ENCODE measurements at places on chromosomes 2 and 18. TPM values are rescaled to one million over a fixed set of nuclear protein-coding genes. Genes with fewer than 3 reads are reported as not detected.

- H3K4me3 ChIP-seq = no peak overlapping the region
- no peaks in the 10 kb centered on the region for H3K36me3 ChIP-seq
- H3K27ac ChIP-seq = no peak overlapping the region
- no peaks in the 10 kb centered on the region for H3K27me3 ChIP-seq
Measured at GRCh38 chr2:232896720-232897597, 26.9 kb downstream of the SNORC start.

DNA sequence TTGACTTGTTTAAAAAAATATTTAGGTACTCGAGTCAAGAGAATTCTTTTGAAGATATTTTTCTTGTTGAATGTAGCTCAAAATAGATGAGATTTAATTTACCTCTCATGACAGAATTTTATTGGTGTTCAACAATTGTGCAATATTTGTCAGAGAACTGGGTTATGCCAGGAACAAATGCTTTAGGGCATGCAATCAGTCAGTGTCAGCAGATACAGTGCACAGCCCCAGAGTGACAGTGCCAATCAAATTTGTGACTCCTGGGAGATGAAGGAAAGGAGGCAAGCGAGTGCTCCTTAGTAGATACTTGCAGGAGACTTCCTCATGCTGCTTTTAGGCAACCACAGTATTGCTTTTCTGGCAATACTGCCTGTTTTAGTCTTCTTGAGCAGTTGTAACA is 81.2 kb upstream of the DSEL start:
- H3K4me3 ChIP-seq = no peak overlapping the region
- H3K27ac ChIP-seq = no peak overlapping the region
- no peaks in the 10 kb centered on the region for H3K36me3 ChIP-seq
- H3K4me1 ChIP-seq = no peaks in the 10 kb centered on the region
- no peaks in the 10 kb centered on the region for H3K27me3 ChIP-seq

DNA sequence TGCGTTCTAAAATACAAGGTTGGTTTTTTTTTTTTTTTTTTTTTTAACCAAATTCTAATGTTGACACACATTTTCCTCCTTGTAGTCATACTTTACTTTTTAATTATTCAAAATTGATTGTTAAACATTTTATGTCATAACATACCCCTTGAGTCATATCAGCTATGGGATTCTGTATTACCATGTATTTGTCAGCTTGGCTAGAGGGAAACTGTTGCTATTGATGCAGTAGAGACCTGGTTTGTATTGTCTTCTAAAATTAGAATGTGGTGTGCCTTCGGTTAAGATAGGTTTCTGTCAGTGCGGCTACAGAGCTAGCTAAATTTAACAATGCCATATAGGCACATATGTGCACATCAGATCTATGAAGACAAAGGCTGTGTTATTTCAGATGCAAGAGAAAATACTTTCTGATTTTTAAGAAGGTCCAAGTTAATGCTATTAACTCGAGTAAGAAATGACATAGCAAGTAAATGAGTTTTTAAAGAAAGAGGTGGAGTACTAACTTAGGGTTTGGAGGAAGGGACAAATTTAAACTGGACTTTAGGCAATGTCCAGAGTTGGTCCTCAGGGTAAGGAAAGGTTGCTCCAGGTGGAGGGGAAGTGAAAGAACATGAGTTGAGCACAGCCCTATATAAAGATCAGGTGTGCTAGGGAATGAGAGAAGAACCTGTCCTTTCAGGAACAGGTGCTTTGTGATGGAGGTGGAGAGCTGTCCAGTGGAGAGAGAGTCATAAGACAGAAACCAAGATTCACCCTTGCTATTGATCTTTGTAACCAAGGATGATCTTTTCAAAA is 152.3 kb downstream of the PRPF40A start:
- no peaks in the 10 kb centered on the region for H3K36me3 ChIP-seq
- no peaks in the 10 kb centered on the region for H3K27me3 ChIP-seq
- no peak overlapping the region for H3K4me3 ChIP-seq
- DNase-seq = no peak
- no peak overlapping the region for H3K27ac ChIP-seq

Gene TMEM163
- total RNA-seq = 1.00 TPM

DNA sequence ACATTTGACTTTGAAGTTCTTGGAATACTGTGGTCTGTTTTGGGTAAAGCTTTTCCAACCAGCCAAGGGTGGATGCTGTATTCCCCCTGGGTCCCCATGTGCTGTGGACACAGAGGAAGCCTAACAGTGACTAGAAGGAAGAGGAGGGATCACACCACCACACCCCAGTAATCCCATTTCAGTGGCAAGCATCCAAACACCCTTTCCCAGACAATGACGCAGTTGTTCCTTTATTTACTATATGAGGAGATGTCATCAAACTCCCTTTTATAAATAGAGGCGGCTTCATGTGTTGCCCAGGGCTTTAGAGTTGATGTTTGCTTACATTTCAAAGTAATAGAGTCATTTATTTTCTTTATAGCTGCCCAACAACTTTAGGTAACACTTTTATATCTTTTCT is 959.4 kb upstream of the GYPC start:
- no peak for DNase-seq
- H3K27ac ChIP-seq = no peak overlapping the region
- no peak overlapping the region for H3K4me3 ChIP-seq
- no peaks in the 10 kb centered on the region for H3K36me3 ChIP-seq

- no peaks in the 10 kb centered on the region for H3K36me3 ChIP-seq
- DNase-seq = no peak
- no peak overlapping the region for H3K4me3 ChIP-seq
- peaks cover 13% of the 10 kb centered on the region for H3K4me1 ChIP-seq
- H3K27ac ChIP-seq = no peak overlapping the region
Measured at GRCh38 chr2:3523551-3524041, 4.3 kb upstream of the ADI1 start.

DNA sequence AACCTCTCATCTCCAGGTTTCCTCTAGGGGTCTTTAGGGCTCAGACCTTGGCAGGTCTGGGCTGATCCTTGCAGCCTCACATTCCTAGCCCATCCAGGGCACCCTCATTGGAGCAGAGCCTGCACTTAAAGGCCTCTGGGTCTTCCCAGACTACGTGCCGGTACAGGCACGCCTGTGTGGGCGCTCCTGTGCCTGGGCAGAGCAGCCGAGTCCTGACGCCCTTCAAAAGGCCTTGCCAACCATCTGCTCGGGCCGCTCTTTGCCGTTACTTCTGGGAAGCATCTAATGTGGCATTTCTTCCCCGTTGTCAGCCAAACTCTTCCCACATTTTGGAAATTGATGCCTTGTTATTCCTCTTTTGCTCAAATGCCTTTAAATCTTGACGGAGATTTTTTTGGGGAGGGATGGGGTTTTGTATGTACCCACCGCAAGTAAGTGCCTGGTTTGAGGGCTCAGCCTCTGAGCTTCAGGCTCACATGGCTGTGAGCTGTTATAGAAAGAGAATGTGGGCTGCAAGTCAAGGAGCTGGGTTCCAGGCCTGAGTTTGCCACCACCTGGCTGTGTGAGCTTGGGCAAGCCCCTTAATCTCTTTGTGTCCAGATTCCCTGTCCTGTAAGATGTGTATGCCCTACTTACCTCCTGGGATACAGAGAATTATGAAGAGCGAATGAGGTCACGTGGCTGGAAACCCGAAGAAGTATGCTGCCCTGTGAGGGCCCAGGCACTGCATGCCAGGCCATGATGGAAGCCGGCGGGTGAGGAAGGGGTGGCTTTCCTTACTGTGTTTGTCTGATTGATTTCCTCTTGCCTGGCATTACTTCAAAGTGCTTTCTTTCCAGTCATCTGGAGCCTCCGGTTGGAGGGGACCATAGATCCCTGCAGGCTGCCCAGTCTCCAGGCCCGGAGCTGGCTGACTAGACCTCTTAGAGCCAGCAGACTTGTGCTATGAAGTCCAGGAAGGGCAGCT is 20.6 kb downstream of the EHD3 start:
- H3K36me3 ChIP-seq = no peaks in the 10 kb centered on the region
- H3K4me1 ChIP-seq = no peaks in the 10 kb centered on the region
- no peak overlapping the region for H3K27ac ChIP-seq
- DNase-seq = no peak
- H3K4me3 ChIP-seq = no peak overlapping the region

GRCh38 chr2:218033208-218033589 is 30.4 kb upstream of the TNS1 start:
- no peaks in the 10 kb centered on the region for H3K4me1 ChIP-seq
- H3K4me3 ChIP-seq = no peak overlapping the region
- H3K36me3 ChIP-seq = no peaks in the 10 kb centered on the region

DNA sequence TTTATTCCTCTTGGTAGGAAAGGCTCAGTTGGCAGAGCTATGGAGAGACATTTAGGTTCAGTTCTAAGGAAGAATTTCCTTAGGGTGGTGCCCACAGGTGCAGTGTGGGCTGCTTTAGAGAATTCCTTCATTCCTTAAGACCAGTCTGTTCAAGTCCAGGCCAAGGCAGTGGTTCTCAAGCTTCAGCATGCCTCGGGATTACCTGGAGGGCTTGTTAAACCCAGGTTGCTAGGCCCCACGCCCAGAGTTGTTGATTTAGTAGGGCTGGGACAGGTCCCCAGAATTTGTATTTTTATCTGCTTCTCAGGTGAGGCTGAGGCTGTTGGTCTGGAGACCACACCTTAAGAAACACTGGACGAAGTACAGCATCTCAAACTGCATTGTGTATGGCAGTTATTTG is 68.9 kb downstream of the CERS6 start:
- no peaks in the 10 kb centered on the region for H3K27me3 ChIP-seq
- H3K27ac ChIP-seq = no peak overlapping the region
- no peak overlapping the region for H3K4me3 ChIP-seq
- no peaks in the 10 kb centered on the region for H3K36me3 ChIP-seq

Gene PID1
- total RNA-seq = 19.8 TPM

Gene SPRED2
- 13.1 TPM for total RNA-seq

- H3K27me3 ChIP-seq = no peaks in the 10 kb centered on the region
- no peaks in the 10 kb centered on the region for H3K4me1 ChIP-seq
- no peaks in the 10 kb centered on the region for H3K36me3 ChIP-seq
- H3K27ac ChIP-seq = no peak overlapping the region
- no peak for DNase-seq
Measured at GRCh38 chr2:175690113-175690837, 311.8 kb downstream of the LNPK start.

DNA sequence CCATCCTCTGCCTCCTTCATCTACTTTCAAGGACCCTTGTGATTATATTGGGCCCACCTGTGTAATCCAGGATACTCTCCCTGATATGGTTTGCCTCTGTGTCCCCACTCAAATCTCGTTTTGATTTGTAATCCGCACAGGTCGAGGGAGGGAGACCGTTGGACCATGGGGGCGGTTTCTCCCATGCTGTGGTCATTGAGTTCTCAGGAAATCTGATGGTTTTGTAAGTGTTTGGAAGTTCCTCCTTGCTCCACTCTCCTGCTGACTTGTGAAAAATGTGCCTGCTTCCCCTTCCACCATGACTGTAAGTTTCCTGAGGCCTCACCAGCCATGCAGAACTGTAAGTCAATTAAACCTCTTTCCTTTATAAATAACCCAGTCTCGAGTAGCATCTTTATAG is 42.0 kb upstream of the EML6 start:
- no peak overlapping the region for H3K4me3 ChIP-seq
- DNase-seq = no peak
- H3K4me1 ChIP-seq = no peaks in the 10 kb centered on the region
- no peaks in the 10 kb centered on the region for H3K36me3 ChIP-seq

GRCh38 chr18:40855661-40856060 is 1099.4 kb upstream of the PIK3C3 start:
- H3K4me1 ChIP-seq = no peaks in the 10 kb centered on the region
- DNase-seq = no peak
- no peak overlapping the region for H3K4me3 ChIP-seq
- no peaks in the 10 kb centered on the region for H3K36me3 ChIP-seq

- H3K4me3 ChIP-seq = no peak overlapping the region
- H3K4me1 ChIP-seq = no peaks in the 10 kb centered on the region
- no peak overlapping the region for H3K27ac ChIP-seq
- H3K36me3 ChIP-seq = no peaks in the 10 kb centered on the region
- no peak for DNase-seq
- no peaks in the 10 kb centered on the region for H3K27me3 ChIP-seq
Measured at GRCh38 chr2:218887079-218887478, 6.4 kb downstream of the WNT10A start.

- H3K27ac ChIP-seq = no peak overlapping the region
- H3K27me3 ChIP-seq = no peaks in the 10 kb centered on the region
- H3K4me1 ChIP-seq = no peaks in the 10 kb centered on the region
- no peak for DNase-seq
- H3K36me3 ChIP-seq = no peaks in the 10 kb centered on the region
Measured at GRCh38 chr2:110708455-110708854, 23.9 kb upstream of the ACOXL start.

GRCh38 chr2:224612578-224612977 is 27.4 kb upstream of the CUL3 start:
- H3K4me1 ChIP-seq = no peaks in the 10 kb centered on the region
- H3K27ac ChIP-seq = no peak overlapping the region
- no peaks in the 10 kb centered on the region for H3K27me3 ChIP-seq
- no peak for DNase-seq

GRCh38 chr2:100610381-100610831 is 47.6 kb downstream of the PDCL3 start:
- H3K27me3 ChIP-seq = no peaks in the 10 kb centered on the region
- peak; percentile 64 for DNase-seq
- H3K4me3 ChIP-seq = no peak overlapping the region
- no peak overlapping the region for H3K27ac ChIP-seq

Gene AKAIN1
- not detected for total RNA-seq

DNA sequence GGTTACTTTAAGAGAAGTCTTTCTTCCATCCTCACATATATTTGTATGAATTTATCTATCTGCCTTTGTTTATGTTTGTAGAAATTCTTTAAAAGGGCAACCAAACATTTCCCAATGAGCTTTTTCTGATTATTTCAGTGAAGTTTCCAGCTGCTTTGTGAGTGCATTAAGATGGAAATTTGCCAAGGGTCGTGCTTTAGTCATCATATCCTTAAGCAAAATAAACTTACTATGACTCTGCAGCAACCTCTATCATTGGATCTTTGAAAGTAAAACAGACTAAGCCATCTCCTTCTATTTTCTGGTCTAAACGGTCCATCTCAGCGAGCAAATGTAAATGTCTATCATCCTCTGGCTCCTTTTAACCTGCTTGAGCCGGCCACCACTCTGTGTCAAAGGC is 489.3 kb downstream of the SOX11 start:
- H3K4me1 ChIP-seq = no peaks in the 10 kb centered on the region
- no peak for DNase-seq
- H3K27me3 ChIP-seq = no peaks in the 10 kb centered on the region

DNA sequence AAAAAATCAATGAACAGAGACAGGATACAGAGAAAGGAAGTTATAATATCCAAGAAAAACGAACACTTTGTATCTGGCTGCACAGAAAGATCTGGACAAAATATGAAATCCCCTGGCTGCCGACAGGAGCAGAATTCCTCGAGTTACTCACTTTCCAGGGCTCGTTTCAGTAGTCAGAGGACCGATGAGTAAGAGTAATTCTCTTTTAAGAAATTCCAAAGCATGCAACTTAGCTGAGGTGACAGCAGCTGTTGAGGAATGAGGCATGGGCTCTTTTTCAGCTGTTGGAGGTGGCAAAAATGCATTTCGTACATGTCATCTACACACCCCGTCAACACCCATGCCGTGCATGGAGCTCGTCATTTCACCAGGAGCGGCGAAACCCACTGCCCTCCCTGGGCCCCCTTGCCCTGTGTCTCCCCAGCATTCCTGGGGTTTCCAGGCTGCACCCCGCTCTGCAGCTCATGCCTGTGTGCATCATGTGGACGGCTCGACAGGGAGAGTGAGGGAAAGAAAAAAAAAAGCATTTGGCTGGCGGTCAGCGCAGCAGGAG is 210.8 kb upstream of the SMIM21 start:
- peak overlapping the region; percentile 35 for H3K4me3 ChIP-seq
- DNase-seq = no peak
- no peak overlapping the region for H3K27ac ChIP-seq
- peaks cover 2% of the 10 kb centered on the region for H3K4me1 ChIP-seq

Gene DNAJC5G
- not detected for total RNA-seq

GRCh38 chr18:78086931-78087330 is 837.3 kb downstream of the GALR1 start:
- H3K27me3 ChIP-seq = no peaks in the 10 kb centered on the region
- no peak overlapping the region for H3K4me3 ChIP-seq
- no peak for DNase-seq
- no peaks in the 10 kb centered on the region for H3K4me1 ChIP-seq
